ENCODE measurements at places on chromosomes 7 and 10. TPM values are rescaled to one million over a fixed set of nuclear protein-coding genes. Genes with fewer than 3 reads are reported as not detected.

- DNase-seq: no peak
Observed at GRCh38 chr7:135879233-135879632, 97.9 kb downstream of the MTPN start.

DNA sequence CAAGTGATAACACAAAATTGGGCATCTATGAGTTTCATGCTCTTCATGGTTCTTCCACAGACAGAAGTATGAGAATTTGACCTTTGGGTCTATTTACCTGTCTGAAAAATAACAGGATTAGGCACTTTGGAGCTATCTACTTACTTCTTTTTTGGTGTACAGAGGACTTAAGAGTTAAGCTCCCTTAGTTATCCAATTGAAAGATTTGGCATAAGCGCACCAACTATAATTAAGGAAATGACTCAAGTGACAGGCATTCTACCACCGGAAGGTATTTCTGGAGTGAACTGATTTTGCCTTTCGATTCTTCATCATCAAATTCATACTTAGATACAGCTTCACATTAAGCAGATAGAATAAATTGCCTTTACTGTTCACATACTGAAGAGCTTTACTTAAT is 43.9 kb downstream of the IFIT5 start:
- no peak for DNase-seq

DNA sequence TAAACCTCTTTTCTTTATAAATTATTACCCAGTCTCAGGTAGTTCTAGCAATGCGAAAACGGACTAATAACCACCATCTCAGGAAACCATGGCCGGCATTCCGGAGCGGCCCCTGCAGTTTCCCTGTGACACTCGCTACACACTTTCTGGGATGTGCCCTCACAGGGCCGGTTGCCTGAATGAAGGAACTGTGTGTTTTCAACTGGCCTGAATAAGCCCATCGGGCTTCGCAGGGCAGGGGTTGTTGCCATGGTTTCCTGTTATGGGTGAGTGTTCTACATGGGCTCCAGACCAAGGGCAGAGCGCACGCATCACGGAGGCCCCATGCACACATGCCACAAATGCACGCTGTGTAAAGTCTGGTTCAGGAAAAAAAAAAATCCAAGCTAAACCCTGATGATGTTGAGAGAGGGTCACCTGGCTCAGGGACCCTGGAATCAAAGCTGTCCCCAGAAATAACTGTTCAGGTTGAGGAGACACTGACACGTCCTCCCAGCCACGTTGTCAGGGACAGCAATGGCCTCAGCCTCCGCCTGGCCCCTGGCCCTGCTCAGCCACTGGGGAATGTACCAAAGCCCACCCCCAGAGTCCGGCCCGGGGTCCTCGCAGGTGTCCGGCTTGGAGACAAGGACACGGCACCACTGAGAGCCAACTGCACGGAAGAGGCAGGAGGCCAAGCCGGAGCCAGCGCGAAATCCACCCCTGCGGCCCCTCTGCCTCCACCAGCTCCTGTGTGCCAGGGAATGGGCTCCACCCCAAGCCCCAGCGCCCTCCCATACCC is 47.9 kb downstream of the STK32C start:
- DNase-seq: no peak

- no peak for DNase-seq
Observed at GRCh38 chr7:112147793-112148361, 58.3 kb downstream of the DOCK4 start.

DNA sequence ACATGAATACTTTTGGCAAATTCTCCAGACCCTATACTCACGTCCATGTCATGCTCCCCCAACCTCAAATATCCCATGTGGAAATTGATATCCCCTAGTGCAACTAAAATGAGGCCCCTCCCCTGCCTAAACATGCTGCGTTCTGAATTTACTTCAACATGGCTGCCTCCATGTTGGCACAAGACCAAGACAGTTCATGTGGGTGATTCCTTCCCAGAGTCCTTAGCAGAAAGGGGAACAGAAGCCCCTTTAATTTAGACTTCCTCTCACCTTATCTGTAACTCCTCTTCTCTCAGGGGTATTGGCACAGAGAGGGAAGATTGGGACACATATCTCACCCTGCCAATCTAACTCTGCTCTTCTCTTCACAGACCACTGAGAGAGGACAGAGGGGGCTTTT is 24.5 kb upstream of the SLC26A3 start:
- DNase-seq: no peak

DNA sequence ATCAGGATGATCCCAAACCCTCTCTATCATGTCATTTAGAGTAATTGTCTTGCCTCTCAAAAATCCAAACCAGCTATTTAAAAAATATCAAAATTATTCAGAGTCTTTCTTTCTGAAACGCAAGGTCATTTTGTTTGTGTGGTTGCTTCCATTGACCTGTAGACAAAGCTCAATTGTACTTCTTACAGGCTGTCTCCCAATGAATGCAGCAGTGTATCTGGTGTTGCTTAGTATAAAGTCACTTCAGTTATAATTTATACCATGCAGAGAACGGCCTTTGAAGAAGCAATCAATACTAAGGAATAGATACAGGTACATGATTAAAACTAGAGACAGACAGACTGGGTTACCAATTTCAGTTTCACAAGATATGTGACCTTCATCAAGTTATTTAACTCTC is 80.9 kb downstream of the DOCK4 start:
- DNase-seq: no peak

DNA sequence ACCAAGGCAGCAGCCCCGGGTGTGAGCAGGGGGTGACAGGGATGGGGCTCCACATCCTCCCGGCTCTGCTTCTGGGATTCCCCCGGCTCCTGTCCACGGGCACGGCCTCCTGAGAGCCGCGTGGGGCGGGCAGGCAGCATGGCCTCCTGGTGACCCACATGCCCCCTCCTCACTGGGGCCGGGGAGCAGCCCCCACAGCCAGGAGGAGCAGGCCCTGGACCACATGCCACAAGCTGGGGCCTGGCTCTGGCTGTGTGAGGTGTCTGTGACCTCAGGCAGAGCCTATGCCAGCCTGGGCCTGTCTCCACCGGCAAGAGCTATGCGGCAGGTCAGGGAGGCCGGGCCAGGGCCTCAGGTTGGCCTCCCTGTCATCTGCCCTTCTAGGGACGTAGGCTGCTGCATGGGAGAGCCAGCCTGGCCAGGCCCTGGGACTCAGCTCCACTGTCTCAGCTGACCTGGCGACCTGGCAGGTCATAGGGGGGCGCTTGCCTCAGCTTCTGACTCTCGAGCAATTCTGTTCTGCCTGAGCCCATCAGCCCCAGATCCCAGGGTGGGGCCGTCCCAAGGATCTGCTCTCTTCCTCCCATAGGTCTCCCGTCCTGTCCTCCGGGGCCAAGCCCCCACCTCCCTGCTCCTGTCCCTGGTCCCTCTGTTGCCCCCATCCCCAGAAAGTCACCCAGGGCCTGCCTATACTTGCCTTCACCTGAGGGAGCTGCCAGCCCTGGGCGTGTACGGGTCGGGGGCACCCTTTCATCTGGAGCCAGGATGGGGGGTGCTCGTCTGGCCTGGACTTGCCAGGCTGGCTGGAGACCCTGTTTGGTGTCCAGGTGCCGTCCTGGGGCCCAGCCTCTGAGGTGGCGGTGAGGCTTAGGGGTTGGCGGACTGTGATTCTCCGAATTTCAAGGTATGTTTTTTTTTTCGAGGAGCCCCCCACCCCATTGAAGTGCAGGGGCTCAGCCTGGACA is 3.9 kb upstream of the TMEM184A start:
- DNase-seq: no peak

DNA sequence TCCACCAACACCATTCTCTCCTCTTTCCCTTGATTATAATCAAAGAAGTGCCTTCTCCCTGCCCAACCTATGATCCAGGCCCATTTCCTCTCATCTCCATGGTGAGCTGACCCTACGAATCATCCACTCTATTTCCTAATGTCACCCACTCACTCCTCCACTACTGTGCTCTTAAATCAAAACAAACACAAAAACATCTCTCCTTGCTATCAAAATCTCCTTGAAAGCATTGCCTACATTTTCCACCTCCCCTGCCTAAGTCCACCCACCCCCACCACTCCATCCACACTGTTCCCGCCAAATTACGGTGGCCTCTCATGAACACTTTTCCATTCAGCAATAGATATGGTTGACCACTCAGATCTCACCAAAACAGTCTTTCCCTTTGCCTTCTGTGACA is 5.3 kb downstream of the DYDC1 start:
- DNase-seq: no peak

Gene DGKI
- total RNA-seq: 1.4 TPM

Gene SLC26A5
- 0.36 TPM for total RNA-seq

Gene WDFY4
- 4.2 TPM for total RNA-seq

Gene CTAGE4
- 0.49 TPM for total RNA-seq

Gene PSD
- 343 TPM for total RNA-seq

Gene PGAM2
- total RNA-seq: 0.81 TPM

Gene CFAP70
- total RNA-seq: 1.4 TPM
